ENCODE measurements at places on chromosomes 5 and 9.

DNA sequence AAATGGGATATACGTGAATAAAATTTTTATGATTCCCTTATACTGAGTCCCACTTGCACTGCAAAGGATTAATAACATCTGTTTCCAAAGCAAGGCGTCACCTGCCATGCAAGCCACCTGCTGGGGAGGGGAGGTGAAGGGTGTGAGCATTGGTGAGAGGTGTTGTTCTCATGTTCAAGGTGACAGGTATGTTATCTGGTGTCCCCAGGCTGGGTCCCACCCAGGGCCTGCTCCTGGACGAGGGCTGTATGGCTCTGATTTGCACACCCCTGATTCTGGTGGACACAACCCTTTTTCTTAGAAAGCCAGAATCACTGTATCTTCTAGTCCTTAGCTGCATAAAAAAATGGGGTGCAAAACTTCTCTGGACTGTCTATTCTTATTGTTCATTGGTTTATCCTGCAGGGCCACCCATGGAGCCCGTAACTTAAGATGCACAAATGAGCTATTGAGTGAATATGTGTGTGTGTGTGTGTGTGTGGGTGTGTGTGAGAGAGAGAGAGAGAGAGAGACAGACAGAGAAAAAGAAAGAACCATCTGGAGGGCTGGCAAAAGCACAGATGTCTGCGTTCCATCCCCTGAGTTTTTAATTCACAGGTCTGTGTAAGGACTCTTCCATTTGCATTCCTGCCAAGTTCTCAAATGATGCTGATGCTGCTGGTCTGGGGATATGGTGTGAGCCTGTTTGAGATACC is 53.7 kb downstream of the SYK start:
- DNase-seq: no peak

GRCh38 chr5:133400120-133400519 is 212.2 kb downstream of the FSTL4 start:
- no peak for DNase-seq

GRCh38 chr5:57529864-57530263 is 47.3 kb upstream of the ACTBL2 start:
- DNase-seq: no peak

GRCh38 chr9:120324996-120325642 is 254.8 kb downstream of the CDK5RAP2 start:
- no peak for DNase-seq

- no peak for DNase-seq
Measured at GRCh38 chr5:42487821-42488220, 64.6 kb downstream of the GHR start.

DNA sequence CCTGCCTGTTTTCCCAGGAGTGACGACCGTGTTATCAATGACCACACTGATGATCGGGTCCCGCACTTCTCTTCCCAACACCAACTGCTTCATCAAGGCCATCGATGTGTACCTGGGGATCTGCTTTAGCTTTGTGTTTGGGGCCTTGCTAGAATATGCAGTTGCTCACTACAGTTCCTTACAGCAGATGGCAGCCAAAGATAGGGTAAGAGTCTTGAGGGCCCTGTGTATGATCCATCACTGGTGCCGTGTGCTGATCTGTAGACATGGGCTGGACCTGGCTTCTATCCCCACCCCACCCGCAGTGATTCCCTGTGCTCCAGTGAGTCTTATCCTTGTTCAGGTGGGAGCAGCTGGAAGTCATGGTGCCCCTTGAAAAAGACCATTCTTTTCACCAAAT is 26.0 kb downstream of the GABRP start:
- peak; percentile 32 for DNase-seq

DNA sequence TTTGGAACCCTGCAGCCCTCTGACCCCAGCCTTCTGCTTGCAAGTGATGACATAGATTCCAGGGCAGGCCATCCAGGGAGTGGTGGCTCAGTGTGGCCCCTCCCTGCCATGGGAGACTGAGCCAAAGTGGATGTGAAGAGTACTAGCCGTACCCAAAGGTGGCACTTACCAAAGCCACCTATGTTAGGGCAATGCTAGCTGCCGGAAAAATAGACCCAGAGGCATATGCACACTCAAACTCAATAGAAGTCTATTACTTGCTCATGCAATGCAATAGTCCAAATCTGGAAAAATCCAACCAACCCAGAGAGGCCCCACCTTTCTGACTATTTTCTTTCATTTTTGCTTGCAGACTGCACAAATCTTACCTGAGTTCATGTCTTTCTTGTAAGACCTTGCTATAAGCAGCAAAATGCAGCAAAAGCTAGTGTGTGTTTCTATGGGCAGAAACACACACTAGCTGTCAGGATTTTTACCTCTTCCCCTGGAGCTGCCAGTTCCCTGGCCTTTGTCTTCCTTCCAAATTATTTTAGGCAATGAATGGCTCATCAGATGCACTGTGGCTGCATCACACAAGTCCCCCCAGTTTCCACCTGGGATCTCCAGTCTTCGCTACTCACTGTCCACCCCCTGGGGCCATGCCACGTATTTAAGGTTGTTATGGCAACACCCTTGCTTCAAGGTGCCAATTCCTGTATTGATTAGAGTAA is 74.0 kb downstream of the HRH2 start:
- no peak for DNase-seq

DNA sequence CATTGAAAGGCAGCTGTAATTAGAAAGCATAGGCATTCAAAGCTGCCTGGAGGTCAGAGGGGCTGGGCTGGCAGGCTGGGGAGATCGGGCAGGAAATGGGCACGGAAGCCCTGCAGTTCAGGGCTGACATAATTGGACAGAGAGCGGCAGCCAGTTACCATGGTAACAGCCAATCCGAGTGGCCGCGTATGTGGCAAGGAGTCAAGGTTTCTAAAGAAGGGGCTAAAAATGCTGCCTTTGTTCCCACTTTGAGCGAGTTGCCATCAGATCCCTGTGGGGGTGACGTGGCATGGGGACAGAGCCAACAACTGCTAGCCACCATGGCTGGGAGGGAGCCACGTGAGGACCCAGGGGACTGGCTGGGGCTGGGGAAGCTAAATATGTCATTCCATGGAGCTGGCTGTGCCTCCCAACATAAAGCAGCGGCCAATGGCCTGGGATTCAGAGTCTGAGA is 44.7 kb upstream of the NDFIP1 start:
- no peak for DNase-seq

DNA sequence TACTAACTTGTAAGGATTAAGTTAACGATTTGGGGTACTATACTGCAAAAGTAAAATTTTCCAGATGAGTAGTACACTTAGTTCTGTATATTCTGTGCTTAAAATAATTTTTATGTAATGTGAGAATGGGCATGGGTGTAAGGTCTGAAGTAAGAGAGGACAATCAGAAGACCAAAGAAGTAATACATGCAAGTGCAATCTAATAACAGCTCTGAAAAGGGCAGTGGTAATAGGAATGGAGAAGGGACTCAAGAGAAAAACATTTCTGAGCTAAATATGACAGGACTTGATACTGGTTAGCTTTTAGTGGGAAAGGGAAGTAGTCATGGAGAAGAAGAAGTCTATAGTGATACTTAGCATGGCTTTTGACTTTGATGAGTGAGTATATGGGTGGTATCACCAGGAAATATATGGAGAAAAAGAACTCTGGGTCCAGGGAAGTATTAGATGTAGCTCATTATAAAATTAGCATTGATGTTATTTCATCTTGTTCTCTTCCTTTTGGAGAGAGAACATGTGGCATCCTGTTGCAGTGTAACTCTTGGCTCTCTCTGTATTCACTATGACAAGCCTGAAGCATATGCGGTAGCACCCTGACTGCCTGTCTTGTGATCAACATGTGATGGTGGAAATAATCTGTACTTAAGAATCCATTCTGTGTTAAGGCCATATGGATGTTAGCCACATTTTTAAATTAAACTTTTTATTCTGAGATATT is 60.5 kb downstream of the ERCC6L2 start:
- no peak for DNase-seq

DNA sequence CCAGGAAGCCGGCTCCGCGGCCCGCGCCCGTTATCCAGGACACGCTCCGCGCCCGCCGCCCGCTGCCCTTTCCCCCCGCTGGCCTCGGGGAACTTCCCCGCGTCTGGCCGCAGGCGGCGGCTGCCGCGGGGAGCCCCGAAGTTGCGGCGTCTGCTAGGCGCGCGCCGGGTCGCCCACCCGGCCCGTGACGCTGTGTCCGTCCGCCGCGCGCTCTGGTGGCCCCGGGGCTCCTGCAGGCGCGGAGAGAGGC is 621 bp upstream of the GCNT4 start:
- no peak for DNase-seq

DNA sequence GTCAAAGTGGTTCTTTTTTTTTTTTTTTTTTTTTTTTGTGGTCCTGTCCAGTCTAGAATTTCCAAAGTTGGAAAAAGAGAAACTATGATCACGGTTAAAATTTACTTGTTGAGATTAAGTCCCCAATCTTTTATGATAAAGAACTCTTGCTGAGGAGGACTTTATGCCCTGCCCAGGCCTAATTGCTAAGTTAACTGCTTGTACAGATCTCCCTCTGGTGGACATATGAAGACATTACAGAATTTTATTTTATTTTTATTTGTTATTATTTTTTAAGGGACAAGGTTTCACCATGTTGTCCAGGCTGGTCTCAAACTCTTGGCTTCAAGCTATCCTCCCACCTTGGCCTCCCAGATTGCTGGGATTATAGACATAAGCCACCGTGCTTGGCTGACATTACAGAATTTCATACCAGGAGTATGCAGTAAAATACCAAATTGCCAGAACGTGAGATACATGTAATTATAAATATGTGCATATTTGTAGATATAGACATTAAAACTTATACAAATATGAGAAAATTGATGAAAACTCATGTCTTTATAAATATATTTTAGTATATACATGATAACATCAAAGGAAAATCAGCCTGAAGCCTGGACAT is 91.2 kb downstream of the RFK start:
- peak; percentile 48 for DNase-seq

DNA sequence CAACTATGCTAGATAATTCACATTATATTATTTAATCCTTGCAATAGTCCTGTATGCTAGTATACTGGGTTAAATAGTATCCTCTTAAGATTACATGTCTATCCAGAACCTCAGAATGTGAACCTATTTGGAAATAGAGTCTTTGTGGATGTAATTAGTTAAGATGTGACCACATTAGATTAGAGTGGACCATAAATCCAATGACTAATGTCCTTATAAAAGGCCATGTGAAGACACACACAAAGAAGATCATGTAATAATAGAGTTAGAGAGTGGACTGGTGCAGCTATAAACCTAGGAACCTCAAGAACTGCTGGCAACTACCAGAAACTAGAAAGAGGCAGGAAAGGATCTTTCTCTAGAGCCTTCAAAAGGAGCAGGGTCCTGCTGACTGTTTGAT is 263.6 kb upstream of the PTGER4 start:
- no peak for DNase-seq

- DNase-seq: no peak
Measured at GRCh38 chr9:104907278-104907951, 20.5 kb downstream of the ABCA1 start.

- DNase-seq: no peak
Measured at GRCh38 chr5:43638546-43638945, 35.6 kb downstream of the NNT start.

DNA sequence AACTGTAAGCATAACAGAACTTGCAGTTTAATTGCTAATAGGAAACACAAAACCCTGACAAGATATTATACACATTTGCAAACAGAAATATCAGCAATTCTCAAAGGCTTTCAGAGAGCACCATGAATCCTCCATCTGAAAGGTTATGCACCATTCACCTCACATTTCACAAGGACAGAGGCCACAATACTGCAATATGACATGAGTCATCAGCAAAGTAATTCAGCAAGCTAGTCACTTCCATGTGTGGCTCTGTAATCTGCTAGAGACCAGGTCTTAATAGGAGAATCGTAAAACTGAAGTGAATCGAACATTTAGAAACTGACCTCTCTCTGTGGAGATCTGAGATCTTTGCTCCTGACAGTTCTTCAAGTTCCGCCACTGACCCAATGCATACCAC is 28.3 kb downstream of the IARS1 start:
- no peak for DNase-seq

- no peak for DNase-seq
Measured at GRCh38 chr5:157999696-158000095, 140.8 kb upstream of the CLINT1 start.

DNA sequence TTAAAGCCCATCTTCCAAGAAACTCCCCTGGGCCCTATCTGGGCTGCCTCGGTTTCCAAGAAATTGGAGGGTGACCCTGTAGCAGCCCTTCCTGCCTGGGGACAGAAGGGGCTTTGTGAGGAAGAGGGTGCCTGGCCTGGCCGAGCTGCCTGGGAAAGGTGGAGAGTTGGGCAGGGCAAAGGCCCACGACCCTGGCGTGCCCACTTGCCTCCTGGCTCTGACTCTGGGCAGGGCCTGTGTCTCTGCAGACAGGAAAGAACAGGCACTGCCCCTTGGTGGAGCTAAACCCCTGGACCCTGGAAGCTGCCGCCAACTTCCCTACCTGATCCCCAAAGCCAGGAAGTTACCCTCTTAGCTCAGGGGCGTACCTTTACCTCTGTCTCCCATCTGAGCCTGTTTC is 149.3 kb downstream of the RGS3 start:
- DNase-seq: no peak

DNA sequence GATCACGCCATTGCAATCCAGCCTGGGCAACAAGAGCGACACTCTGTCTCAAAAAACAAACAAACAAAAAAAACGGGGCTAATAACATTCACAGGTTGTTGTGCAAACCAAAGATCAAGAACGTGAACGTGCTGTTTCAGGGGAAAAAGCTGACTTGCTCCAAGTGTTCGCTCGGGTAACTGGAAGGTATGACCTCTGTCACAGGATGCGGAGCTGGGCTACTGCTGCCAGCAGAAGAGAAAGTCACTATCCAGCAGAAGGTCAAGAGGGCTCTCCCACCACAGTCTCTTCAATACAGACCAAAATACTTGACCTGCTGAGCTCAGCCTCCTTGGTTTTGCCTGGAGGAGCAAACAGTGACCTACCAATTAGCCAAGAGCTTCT is 59.7 kb downstream of the ABCA1 start:
- no peak for DNase-seq

DNA sequence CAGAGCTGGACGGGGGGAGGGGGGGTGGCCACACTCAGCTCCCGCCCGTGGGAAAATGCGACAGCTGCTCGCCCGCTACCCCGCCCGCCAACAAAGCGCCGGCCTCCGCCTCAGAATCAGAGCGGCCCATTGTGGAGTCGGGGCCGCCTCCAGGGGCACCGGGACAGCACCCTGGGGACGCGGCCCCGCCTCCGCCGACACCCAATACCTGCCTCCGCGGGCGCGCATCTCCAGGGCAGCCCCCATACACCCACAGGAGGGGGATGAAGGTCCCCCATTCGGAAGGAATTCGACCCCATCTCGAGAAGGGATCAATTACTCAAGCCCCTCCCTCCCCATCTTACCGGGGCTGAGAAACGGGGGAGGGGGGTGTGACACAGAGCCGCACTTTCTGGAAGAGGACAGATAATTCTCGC is 1.3 kb downstream of the NOTCH1 start:
- DNase-seq: no peak

GRCh38 chr9:113585555-113585954 is 122.0 kb downstream of the RGS3 start:
- no peak for DNase-seq

DNA sequence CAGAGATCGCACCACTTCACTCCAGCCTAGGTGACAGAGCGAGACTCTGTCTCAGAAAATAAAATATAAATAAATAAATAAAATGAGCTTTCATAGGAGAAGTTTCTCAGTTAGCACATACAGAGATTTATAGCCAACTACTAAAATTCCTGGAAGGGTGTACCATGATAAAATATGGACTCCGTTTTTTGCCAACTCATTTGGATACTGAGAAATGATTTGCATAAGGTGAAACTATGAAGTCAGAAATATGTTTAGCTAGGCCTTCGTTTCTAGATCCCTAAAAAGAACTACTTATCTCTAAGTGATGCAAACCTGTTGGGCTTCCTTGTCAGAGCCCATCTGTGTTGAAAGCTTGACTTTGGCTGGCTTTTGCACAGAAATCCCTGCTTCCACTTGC is 56.9 kb upstream of the SLC1A1 start:
- no peak for DNase-seq
